Astrocyte of the spinal cord (primary cell): ENCODE measurements at places on chromosomes 16 and 17.
A peak's percentile ranks its signal among the peaks of the same experiment; 100 is the strongest.

DNA sequence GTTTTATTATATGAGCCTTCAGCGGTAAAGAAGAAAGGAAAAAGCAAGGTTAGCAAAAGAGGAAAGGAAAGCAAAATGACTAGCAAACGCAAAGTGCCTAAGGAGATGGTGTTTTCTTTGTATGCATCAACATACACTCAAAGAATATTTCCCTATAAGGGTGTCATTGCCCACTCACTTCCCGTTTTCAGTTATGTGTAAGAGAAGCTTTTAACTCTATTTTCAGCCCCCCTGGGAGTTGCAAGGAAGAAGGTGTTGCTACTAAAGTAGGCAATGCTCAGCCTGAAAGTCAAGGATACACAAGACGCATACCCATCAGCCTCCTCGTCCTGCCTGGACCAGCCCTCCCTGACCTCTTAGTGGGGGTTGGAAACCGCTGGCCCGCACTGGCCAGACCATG, 267.7 kb upstream of the ZFHX3 start:
- DNase-seq, result no peak

- DNase-seq, result no peak
Measured at GRCh38 chr16:7037495-7037894, 295.1 kb upstream of the RBFOX1 start.

DNA sequence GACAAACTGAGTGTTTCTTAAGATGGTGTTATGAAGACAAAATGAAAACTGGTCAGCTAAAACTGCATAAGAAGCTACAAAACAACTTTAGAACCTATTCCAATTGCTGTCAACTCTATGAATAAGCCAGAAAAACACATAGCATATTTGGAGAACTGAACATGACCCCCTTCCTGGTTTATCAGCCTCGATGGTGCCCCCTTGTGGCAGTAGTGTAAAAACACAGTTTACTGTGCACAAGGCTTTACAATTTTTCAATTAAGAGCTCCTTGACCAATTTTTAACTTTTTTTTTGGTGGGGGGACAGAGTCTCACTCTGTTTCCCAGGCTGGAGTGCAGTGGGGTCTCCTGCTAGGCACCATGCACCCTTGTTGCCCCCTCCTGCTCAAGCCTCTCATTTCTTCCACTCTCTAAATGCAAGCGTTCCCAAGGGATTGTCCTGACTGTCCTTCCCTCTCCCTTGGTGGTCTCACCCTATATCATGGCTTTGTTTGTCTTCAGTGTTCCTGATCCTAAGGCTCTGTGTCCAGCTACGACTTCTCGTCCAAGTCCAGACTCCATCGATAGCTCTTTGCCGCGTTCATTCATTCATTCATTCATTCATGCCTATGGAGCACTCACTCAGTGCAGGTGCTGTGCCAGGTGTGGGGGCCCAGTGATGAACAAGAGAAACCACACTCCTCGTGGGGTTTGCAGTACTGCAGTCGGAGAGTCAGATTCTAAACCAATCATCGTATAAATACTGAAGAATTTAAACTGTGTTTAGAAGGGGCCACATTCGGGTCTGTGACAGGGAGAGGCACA, 7.5 kb downstream of the EIF1 start:
- DNase-seq, result peak; percentile 73

DNA sequence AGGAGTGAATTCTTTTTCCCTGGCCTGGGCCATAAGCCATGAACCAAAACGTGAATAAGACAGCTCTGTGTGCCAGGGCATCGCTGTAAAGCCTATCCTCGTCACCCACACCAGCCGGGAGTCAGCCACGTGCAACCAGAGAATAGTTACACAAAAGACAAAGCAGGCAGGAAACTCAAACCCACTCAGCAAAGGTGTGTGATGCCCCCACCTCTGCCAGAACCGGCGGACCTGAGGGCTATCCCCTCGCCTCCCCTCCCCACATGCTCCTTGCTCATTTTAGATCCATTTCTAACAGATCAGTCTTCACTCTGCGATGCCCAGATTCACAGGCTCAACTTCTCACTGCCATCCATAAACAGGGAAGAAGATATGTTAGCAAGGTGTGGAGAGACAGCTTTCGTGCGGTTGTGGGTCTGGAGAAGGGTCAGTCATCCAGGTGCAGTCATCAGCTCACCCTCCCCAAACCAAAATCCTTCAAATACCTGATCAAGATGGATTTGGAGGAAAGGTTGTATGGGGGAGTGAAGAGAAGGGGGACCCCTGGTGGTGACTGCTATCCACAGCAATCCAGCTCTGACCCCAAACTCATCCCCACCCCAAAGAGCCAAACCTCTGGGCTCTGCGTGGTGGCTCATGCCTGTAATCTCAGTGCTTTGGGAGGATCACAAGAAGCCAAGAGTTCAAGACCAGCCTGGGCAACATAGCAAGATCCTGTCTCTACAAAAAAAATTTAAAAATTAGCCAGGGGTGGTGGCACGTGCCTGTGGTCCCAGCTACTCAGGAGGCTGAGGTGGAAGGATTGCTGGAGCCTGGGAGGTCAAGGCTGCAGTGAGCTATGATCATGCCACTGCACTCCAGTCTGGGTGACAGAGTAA, 219.2 kb downstream of the C16orf78 start:
- DNase-seq, result peak; percentile 14

GRCh38 chr16:24258791-24259190, 2.7 kb downstream of the CACNG3 start:
- DNase-seq, result no peak

DNA sequence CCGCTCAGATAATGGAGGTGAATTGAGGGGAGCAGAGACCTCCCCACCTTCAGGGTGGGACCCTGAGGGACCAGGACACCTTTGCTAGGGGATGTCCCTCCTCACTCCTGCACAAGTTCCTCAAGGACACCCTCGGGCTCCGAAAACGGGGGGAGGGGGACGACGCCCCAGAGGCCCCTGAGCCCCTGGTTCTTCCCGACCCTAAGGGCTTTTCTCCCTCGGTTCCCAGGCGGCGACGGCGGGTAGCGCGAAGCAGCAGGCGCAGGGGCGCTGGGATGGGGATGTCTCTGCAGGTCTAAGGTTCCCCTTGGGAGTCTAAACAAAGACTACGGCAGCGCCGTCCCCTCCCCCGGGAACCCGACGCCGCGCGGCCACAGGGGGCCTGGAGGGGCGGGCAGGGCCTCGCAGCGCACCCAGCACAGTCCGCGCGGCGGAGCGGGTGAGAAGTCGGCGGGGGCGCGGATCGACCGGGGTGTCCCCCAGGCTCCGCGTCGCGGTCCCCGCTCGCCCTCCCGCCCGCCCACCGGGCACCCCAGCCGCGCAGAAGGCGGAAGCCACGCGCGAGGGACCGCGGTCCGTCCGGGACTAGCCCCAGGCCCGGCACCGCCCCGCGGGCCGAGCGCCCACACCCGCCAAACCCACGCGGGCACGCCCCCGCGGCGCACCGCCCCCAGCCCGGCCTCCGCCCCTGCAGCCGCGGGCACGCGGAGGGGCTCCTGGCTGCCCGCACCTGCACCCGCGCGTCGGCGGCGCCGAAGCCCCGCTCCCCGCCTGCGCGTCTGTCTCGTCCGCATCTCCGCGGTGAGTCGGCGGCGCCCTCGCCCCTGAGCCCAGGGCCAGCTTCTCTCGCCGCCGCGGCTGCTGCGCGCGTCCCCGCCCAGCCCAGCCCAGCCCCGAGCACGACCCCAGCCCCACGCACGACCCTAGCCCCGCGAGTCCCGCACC, 36.7 kb upstream of the NDRG4 start:
- DNase-seq, result no peak

GRCh38 chr17:14123619-14124278, 54.4 kb downstream of the COX10 start:
- DNase-seq, result no peak

DNA sequence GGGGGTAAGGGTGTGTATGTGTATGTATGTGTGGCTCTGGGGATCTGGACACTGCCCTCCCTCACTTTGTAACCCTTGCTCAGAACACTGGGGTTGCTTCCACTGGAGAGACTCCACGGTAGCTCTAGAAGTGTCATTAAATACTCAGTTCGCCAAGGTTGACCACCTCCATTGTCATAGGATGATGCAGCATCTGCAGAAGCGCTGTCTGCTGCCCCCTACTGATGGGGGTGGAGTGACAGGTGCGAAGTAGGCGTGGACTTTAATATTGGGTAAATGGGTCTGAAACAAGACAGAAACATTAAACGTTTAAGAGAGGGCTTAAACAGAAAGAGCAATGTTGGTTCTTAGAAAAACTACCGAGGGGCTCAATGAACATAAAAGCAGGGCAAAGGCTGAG, 35.5 kb upstream of the STAC2 start:
- DNase-seq, result no peak

DNA sequence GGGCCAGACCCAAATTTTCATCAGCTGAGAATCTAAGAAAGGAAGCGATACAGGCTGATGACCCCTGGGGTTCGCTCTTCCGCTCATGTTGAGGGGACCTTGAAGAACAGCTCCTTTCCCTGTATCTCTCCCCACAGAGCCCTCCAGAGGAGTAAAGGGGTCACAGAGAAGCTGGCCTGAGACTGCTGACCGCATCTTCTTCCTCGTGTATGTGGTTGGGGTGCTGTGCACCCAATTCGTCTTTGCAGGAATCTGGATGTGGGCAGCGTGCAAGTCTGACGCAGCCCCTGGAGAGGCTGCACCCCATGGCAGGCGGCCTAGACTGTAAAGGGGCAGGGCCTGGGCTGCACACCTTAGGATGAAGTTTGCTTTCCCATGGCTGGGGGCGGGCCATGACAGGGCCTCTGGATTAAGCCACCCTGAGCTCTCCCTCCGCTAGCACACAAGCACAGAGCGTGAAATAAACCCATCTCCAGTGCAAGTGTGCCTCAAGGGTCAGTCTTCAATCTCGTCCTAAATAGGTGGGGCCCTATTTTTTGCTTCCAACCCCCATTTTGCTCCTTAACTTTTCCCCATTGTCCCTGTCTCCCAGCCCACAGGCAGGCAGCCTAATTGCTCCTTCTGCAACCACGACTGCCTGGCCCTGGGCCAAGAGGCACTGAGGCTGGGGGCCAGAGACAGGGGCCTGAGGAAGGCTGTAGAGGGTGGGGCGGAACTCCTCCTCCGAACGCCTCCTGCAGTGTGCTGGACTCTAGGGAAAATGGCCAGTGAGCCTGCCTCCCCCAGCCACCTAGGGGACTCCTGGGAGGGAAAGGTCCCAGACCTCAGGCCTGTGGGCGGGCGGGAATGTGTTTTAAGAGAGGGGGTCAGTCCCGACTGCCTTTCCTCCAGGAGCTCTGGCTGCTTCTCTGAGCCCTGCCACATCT, 3.6 kb downstream of the ZACN start:
- DNase-seq, result no peak

GRCh38 chr16:8310816-8311215, 279.5 kb downstream of the TMEM114 start:
- DNase-seq, result no peak

DNA sequence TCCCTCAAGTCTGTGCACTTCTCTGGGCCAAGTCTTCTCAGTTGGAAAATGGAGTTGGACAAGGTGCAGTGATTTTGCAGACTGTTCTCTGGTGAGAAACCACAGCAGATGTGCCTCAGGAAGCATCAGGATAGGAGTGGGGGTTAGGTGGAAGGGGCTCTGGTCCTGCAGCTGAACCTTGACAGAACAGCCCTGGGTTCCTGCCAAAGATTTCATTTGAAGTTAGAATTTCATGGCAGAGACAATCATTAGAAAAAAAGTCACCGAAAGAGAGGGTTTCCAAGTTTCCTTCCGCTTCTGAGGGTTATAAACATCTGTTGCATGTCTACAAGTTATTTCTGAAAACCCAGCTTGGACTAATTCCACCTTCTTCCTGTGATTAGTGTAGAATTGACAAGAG, 80.4 kb upstream of the IRX3 start:
- no peak for DNase-seq

GRCh38 chr17:77675411-77675810, 283.1 kb upstream of the TNRC6C start:
- no peak for DNase-seq

DNA sequence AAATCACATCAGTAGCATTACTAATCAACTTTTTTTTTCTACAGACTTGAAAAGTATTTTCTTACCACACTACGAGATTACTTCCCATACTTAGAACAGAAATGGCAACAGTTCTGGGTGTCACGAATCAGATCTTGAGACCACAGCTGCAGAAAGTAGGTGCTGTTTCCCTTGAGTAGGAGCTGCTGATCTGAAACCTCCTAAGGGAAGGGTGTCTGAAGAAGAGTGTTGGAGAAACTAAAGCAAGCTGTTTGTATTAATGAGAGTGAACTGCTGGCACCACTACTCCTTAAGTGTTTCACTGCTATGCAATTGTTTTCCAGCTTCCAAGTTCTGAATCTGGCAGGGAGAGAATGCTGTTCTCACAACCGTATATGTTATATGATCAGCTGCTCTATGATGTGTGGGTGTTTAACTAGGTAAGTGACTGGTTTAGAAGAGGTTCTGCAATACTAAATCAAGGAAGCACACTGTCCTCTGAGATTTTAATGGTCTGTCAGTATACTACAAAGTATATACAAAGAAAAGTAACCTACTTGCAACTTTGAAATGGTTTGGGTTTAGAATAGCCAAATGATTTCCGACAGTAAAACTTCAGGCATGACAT, 3.3 kb downstream of the ZNF652 start:
- DNase-seq, result no peak

DNA sequence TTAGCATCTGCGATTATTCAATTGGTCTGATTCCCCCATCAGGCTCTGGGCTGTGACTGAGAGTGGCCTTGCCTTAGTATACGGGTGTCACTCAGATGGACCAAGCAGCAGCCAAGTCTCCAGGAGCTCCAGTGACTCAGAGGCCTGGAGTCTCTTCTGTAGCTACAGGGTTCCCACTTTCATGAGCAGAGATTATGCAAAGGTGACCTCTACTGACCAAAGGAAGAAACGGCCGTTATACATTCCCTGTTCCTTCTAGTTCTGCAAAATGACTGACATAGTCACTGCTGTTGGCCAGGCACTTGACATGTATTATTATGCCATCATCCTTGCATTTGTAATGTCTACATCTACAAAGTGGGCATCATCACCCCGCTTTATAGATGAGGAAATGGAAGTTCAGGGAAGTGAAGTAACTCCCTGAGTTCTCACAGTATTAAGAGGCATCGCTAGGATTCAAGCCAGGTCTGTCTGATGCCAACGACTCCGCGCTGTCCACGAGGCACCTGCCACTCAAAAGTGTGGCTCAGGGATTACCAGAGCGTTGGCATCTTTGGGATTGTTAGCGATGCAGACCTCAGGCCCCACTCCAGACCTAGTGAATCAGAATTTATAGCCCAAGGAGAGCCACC, 23.3 kb downstream of the SLC38A7 start:
- peak; percentile 86 for DNase-seq

- no peak for DNase-seq
Measured at GRCh38 chr16:16191493-16192167, 31.7 kb downstream of the ABCC6 start.

- DNase-seq, result no peak
Measured at GRCh38 chr16:3573146-3573815, 3.9 kb downstream of the NLRC3 start.

DNA sequence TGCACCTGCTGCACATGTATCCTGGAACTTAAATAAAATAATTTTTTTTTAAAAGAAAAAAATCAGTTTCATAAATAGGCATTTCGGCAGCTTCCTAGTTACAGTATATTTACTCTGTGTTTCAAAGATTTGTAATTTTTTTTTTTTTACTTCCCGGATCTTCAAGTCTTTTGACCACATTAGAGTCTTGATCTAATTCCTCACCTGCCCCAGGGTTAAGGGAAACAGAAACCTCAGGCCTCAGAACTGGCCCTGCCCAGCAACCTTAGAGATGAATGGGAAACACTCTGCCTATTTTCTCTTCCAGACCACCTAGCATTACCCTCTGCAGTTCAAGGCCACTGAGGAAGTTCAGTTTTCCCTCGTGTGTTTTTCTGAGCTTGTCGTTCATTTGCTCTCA, 304.0 kb downstream of the MAF start:
- DNase-seq, result no peak
